Activated T-helper 1 cell treated with anti-CD3 and anti-CD28 coated beads, Interleukin-12 subunit alpha, Interleukin-12 subunit beta, Interleukin-2, Interleukin-4 antibody, amounts not matched to agents 30 ng/mL and 10 ng/mL and 1 ng/mL, durations not matched to agents 14 hours and 24 hours and 36 hours (primary cell): ENCODE measurements at places on chromosomes 16 and 17. TPM values are rescaled to one million over a fixed set of nuclear protein-coding genes. Genes with fewer than 3 reads are reported as not detected.

Gene RAPGEFL1
- total RNA-seq, result 11.8 and 13.0 TPM in 2 replicates

DNA sequence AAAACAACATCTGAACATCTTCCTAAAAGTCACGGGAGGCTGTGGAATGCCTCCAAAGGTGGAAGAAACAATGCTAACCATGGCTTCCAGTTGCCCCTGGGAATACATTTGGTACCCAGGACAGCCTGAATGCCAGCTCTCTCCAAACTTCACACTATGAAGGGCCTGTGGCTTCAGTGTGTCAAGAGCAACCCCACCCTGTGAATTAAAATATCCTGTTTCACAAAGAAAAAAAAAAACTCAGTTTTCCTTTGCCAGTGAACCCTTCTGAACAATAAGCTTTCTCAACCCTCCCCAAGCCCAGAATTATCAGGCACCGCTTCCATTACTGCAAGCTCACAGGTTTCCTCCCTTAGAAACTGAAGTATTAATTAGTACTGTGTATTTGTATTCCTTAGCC is 69.8 kb downstream of the SLC39A11 start:
- DNase-seq, result no peak

Gene MYH13
- not detected in 2 replicates for total RNA-seq

Gene TEKT5
- total RNA-seq, result not detected in 2 replicates

GRCh38 chr16:35305476-35305875 is 1846.1 kb downstream of the TP53TG3F start:
- DNase-seq, result no peak

DNA sequence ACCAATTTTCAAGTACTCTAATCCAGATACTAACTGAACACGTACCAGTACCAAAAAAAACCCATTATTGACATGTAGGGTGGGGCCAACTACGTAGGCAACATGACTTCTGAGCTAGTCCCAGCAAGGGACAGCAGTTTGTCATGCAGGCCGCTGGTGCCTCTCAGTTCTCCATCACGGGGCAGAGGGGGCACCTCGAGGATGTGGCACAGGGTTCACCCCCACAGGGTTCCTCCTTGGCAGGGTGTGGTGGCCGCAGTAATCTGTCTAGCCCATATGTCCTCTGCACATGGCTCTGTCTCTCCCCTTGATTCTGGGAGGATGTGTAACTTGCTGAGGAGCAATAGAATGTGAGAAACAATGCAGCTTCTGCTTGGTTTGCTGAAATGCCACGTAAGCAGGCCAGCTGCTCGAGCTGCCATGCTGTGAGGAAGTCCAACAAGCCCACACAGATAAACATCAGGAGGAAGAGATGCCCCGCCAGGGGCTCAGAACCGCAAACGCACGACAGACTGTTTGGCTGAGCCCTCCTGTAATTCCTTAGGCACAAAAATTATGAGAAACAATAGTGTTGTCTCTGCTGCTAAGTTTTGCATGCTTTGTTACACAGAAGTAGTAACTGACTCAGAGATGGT is 62.4 kb downstream of the NT5M start:
- no peak for DNase-seq

GRCh38 chr16:24975428-24975889 is 39.7 kb downstream of the ARHGAP17 start:
- no peak for DNase-seq

Gene PPP1R27
- total RNA-seq, result not detected in 2 replicates
